NCI-H2171 treated with DMSO at 0.1 percent for 48 hours (cell line): ENCODE measurements at places on chromosomes 2 and 18.

DNA sequence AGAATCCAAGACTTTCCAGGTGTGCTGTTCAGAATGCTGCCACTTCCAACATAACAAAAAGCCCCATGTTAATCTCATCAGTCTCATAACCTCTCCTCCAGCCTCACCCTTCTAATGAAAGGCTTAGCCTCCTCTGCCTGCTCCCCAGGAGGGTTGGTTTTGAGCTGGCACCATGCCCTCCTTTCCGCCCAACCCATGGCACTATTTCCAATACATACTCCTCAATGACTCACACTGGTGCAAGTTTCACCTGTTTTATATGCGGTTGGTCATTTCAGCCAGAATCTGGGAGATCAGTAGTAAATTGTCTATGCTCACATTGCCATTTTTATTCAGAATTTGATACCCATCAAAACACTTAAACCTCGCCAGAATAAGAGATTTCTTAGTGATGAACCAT lies 157.6 kb upstream of the NRP2 start:
- DNase-seq, result no peak

GRCh38 chr2:236661061-236661761 lies 91.6 kb downstream of the ACKR3 start:
- no peak for DNase-seq

DNA sequence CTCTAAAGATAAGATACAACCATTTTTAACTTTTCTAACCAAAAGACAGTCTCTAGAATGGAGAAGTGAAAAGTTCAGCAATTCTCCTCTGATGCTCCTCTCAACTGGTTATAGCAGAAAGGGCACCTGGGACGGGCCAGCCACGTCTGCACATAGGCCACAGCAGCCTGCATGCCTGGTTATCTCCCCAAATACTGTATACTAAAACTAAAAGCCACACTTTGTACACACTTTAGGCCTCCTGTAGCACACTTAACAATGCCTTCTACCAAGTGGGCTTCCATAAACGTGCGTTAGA lies 179.1 kb downstream of the ANKRD44 start:
- no peak for DNase-seq

DNA sequence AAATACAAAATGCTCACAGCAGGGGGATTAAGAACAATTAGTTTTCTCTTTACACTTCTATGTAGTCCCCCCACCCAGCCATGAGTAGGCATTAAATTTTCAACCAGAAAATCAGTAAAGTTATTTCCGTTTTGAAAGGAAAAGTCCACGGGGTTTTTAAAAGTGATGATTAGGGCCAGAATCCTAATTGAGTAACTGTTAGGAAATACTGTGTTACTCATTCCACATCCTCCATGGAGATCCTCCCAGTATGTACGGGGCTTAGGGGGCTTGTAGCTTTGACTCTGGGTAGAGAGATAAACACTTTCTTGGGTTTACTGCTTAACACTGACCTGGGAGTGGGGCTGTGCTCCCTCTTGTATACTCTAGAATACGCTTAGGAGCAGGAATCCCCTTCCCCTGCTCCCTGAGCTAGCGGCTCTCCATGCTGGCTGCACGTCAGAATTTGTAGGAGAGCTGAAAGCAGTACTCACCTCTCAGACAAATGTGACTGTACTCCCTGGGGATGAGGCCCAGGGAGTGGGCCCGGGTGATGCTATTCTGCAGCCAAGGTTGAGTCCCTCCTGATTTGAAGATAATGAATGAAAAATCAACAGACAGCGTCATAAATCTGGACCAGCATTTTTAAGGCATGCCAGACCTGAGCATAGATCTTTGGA lies 100.5 kb downstream of the SLC4A3 start:
- DNase-seq, result no peak
